ENCODE measurements at places on chromosomes 2 and 18. TPM values are rescaled to one million over a fixed set of nuclear protein-coding genes. Genes with fewer than 3 reads are reported as not detected.

Gene CYS1
- total RNA-seq: not detected

Gene MAL
- 113 TPM for total RNA-seq

Gene GTF3C2
- 82.9 TPM for total RNA-seq

DNA sequence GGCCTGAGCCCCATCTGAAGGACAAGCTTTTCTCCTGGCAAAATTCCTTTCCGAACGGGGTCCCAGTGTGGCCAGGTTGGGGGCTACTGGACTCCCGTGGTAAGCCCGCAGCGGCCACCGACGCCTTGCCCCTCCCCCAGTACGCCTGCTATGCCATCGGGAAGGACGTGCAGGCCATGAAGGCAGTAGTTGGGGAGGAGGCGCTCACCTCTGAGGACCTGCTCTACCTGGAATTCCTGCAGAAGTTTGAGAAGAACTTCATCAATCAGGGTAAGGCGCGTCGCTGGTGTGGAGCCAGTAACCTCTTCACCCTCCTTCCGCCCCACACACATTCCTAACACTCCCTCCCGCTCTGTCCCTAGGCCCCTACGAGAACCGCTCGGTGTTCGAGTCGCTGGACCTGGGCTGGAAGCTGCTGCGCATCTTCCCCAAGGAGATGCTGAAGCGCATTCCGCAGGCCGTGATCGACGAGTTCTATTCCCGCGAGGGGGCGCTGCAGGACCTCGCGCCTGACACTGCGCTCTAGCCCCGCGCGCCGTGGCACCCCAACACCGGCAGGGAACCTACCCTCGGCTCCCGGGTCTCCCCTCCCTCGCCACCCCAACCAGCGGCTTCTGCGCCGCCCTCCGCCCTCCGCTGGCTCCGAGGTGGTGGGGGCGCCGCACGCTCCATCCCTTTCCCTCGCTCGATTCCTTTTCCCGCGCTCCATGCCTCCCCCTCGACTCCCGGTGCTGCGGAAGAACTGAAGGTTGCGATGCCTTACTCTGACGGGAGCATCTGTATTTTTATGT, 13.6 kb upstream of the ANKRD53 start:
- peak; percentile 78 for DNase-seq
- H3K4me3 ChIP-seq: no peak overlapping the region
- peaks cover 7% of the 10 kb centered on the region for H3K27me3 ChIP-seq
- H3K27ac ChIP-seq: no peak overlapping the region
- peaks cover 5% of the 10 kb centered on the region for H3K4me1 ChIP-seq

- no peak overlapping the region for H3K4me3 ChIP-seq
- no peaks in the 10 kb centered on the region for H3K27me3 ChIP-seq
- DNase-seq: peak; percentile 7
- no peak overlapping the region for H3K27ac ChIP-seq
- peaks cover 14% of the 10 kb centered on the region for H3K4me1 ChIP-seq
These were observed 46.2 kb upstream of the CCDC141 start for GRCh38 chr2:179096090-179096489.

GRCh38 chr2:29786361-29786760, 135.0 kb downstream of the ALK start:
- DNase-seq: no peak
- H3K27me3 ChIP-seq: no peaks in the 10 kb centered on the region
- no peak overlapping the region for H3K4me3 ChIP-seq
- no peak overlapping the region for H3K27ac ChIP-seq
- H3K36me3 ChIP-seq: no peaks in the 10 kb centered on the region
- no peaks in the 10 kb centered on the region for H3K4me1 ChIP-seq

GRCh38 chr2:73214120-73215035, at the start of gene SMYD5:
SMYD5 (plus strand) TSS chr2:73214245; CDS start chr2:73214267, 22 bp downstream.
- peak within 1 kb of the TSS; percentile 76 for H3K4me3 ChIP-seq
- H3K4me1 ChIP-seq: peaks cover 33% of the 10 kb centered on the region
- peak within 1 kb of the TSS; percentile 53 for H3K27ac ChIP-seq
- no peaks in the 10 kb centered on the region for H3K27me3 ChIP-seq
- H3K36me3 ChIP-seq: no peaks in the 10 kb centered on the region

GRCh38 chr18:59737776-59738300, 40.6 kb upstream of the CCBE1 start:
- no peaks in the 10 kb centered on the region for H3K36me3 ChIP-seq
- no peak overlapping the region for H3K4me3 ChIP-seq
- no peaks in the 10 kb centered on the region for H3K27me3 ChIP-seq
- H3K4me1 ChIP-seq: no peaks in the 10 kb centered on the region
- no peak overlapping the region for H3K27ac ChIP-seq

DNA sequence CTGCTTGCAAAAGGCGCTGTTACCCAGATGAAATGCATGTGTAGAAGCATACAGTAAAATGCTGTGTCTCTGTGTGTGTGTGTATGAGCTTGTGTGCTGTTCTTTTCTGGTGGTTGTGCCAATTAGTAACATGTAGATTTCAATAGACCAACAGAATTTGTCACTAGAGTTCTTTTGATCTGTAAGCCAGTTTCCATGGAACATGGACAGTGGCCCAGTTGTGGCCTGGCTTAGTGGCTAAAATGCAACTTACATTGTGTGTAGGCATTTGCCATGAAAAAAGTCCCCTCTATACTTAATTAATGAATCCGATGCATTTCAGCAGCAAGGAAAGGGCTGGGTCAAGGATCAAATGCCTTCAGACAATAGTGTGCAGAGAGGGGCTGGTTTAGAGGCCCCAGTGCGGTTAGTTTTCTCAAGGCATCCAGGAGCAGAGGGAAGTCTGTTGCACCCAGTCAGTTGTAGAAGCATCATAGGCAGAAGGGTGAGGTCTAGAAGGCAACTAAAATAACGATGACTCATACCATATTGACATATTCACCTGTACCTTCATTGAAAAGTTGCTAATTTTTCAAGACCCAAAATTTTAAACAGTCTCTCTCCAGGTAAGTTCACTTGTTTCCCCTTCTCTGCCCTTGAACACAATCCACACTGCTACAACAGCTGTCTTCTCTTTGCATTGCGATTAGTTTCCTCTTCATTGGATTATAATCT, 366.9 kb upstream of the SPRED2 start:
- no peak for DNase-seq
- no peaks in the 10 kb centered on the region for H3K36me3 ChIP-seq
- H3K4me3 ChIP-seq: no peak overlapping the region
- no peak overlapping the region for H3K27ac ChIP-seq

GRCh38 chr2:144596073-144596871, 76.4 kb upstream of the ZEB2 start:
- no peaks in the 10 kb centered on the region for H3K36me3 ChIP-seq
- H3K27ac ChIP-seq: no peak overlapping the region
- H3K4me1 ChIP-seq: no peaks in the 10 kb centered on the region
- H3K27me3 ChIP-seq: no peaks in the 10 kb centered on the region

DNA sequence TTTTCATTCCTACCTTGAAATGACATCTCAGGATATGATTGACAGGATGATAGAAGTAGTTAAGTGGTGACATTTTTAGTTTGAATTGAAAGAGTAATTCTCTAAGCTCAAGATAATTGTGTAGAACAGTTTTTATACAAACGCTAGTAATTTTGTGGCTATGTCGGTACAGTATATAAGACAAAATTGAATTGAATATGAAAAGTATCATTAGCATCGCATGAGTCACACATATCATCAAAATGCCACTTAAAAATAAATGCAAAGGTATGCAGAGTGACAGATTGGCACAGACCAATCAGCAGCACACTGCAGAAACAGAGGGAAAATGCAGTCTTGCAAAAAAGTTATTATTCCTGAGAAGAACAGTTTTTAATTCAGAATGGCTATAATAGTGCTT, 608.2 kb upstream of the NETO1 start:
- H3K4me1 ChIP-seq: no peaks in the 10 kb centered on the region
- no peak for DNase-seq
- no peak overlapping the region for H3K4me3 ChIP-seq
- no peak overlapping the region for H3K27ac ChIP-seq

DNA sequence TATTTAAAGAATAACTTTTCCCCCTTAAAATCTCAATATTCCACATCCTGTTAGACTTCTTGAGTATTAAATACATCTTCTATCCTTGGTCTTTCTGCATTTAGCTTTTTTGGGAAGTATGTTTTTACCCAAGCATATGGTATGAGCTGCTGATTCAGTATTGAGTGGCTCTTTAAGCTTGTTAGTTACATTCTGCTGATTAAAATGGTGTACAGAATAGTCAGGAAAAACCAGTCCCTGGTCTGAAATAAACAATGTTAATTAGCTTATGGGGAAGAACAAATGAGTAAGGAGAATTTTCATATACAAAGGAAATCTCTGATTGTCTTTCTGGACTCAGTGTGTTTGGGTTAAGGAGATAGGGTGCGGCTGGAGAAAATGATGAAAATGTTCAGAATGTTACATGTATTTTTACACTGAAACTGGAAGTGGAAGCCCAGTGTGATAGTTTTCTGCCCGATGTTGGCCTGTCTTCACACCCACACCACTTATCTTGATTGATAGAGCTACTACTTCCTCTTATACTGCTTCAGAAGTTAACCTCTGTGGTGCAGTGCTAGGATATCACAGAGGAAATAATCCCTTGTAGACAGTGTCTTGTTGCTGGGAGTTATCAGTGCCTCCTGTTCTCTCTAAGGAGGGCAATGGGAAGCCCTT, 84.0 kb downstream of the MSH2 start:
- no peak for DNase-seq
- H3K4me1 ChIP-seq: peaks cover 4% of the 10 kb centered on the region
- H3K4me3 ChIP-seq: no peak overlapping the region
- no peak overlapping the region for H3K27ac ChIP-seq

DNA sequence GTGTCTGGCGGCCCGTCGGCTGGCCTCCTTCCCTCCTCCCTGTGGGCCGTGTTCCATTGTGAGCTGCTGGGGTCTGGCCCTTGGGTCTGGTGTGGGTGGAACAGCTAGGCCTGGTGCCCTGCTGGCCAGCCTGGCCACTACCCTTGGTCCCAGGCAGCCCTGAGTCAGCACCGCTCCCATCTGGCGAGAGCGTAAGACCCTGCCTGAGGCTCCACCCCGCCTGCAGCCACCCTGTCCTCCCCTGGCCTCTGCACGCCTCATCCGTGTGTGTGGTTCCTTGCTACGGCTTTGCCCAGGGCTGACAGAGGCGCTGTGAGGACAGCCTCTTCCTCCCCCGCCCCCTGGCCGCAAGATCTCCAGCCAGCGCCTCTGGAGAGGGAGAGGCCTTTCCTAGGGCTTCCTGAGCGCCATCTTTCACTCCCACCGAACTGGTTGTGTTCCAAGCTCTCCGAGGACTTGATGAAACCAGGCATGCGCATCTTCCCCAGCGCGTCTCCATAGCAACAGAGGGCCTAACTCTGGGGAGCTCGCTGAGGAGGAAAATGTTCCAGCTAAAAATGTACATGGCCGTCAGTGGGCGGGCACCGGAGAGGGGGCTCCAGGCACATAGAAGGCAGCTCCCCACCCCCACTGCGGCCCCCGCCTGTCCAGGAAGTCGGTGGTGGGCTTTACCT, 83.0 kb downstream of the STPG4 start:
- peaks cover 41% of the 10 kb centered on the region for H3K4me1 ChIP-seq
- no peak for DNase-seq
- no peaks in the 10 kb centered on the region for H3K27me3 ChIP-seq
- no peak overlapping the region for H3K27ac ChIP-seq
- peaks cover 6% of the 10 kb centered on the region for H3K36me3 ChIP-seq
- H3K4me3 ChIP-seq: no peak overlapping the region

Data from CD4-positive, alpha-beta memory T cell (primary cell).